ENCODE measurements at places on chromosomes 7 and 10.

DNA sequence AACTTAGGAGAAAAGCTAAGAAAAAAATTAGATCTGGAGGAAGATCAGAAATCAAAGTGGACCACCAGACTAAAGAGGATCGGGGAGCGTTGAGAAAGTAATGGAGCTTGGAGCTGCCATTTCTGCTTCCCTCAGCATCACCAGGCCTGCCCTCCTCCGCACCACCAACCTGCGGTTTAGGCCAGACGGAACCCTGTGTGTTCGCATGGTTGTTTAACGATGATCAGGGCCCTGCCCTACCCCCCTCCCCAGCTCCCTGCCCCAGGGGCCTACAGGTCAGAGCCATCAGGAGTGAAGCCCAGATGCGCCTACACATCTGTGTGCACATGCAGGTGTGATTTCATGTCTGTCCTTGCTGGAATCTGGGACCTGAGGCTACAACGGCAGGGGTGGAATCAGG, 45.7 kb downstream of the EBF3 start:
- DNase-seq: no peak

- DNase-seq: no peak
Measured at GRCh38 chr7:134966691-134967090, 19.6 kb upstream of the AGBL3 start.

- no peak for DNase-seq
Measured at GRCh38 chr7:380139-380485, 90.1 kb downstream of the FOXL3 start.

DNA sequence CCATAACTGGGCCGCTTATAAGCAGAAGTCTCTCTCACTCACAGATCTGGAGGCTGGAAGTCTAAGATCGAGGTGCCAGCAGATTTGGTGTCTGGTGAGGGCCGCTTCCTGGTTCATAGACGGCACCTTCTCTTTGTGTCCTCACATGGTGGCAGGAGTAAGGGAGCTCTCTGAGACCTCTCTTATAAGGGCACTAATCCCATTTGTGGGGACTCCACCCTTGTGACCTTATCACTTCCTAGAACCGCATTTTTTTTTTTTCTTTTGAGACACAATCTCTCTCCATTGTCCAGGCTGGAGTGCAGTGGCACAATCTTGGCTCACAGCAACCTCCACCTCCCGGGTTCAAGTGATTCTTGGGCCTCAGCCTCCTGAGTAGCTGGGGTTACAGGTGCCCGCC, 8.1 kb downstream of the FBH1 start:
- no peak for DNase-seq

GRCh38 chr7:107026166-107026565, 18.3 kb upstream of the PRKAR2B start:
- no peak for DNase-seq

GRCh38 chr10:130368761-130369560, 232.8 kb downstream of the GLRX3 start:
- DNase-seq: no peak

DNA sequence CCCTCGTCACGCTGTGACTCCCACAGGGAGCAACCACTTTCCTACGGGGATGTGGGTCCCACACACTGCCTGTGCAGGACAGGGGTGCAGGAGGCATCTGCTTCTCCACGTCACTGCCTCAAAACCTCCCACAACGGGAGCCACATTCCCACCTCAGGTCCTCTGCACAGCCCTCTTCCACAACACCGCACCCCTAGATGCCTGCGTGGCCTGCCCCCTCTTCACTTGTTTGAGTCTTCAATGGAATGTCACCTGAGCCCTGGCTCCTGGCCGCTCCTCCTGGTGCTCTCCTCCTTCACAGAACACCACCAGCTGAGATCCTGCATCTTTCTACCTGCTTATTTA, 73.6 kb downstream of the MAD1L1 start:
- DNase-seq: no peak

- DNase-seq: no peak
Measured at GRCh38 chr10:120300513-120300912, 156.5 kb upstream of the PLPP4 start.

DNA sequence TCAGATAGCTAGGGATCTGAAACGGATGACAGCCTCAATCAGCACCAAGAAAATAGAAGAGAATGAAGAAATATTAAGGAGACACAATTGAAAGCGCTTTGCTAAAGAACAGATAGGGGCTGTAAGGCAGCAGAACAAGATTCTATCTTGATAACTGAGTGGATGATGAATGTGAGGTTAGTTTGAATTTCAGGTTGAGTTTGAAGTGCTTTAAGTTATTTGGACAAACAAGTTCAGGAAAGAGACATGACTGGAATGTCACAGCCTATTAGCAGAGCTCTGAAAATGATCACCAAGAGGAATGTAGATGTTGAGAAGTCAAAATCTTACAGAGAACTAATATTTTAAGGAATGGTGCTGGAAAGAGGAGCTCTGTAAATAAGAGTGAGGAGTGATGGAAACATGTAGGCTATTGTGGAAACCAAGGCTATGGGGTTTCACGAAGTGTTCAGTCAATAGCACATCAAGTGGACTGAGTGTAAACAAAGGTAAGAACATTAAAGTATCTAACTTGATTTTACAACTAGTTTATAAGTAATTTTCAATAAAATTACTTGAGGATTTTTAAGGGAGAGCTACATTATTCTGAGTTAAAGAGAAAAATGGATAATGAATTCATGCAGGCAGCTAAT, 61.6 kb downstream of the MEST start:
- no peak for DNase-seq

GRCh38 chr10:102310361-102311024, 65.2 kb downstream of the GBF1 start:
- no peak for DNase-seq

DNA sequence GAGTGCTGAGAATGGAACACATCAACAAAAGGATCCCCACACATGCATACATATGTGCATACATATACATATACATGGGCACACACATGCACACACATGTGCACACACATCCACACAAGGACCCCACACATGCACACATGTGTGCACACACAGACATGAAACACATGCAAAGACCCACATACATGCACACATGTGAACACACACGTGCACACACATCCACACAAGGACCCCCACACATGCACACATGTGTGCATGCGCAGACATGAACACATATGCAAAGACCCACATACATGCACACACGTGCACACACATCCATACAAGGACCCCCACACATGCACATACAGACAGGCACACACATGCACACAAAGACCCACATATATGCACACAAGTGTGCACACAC, 104.4 kb upstream of the ADARB2 start:
- DNase-seq: no peak

GRCh38 chr10:71367271-71367670, 29.4 kb upstream of the CDH23 start:
- DNase-seq: no peak

GRCh38 chr7:105295596-105296352, 92.9 kb downstream of the SRPK2 start:
- no peak for DNase-seq

DNA sequence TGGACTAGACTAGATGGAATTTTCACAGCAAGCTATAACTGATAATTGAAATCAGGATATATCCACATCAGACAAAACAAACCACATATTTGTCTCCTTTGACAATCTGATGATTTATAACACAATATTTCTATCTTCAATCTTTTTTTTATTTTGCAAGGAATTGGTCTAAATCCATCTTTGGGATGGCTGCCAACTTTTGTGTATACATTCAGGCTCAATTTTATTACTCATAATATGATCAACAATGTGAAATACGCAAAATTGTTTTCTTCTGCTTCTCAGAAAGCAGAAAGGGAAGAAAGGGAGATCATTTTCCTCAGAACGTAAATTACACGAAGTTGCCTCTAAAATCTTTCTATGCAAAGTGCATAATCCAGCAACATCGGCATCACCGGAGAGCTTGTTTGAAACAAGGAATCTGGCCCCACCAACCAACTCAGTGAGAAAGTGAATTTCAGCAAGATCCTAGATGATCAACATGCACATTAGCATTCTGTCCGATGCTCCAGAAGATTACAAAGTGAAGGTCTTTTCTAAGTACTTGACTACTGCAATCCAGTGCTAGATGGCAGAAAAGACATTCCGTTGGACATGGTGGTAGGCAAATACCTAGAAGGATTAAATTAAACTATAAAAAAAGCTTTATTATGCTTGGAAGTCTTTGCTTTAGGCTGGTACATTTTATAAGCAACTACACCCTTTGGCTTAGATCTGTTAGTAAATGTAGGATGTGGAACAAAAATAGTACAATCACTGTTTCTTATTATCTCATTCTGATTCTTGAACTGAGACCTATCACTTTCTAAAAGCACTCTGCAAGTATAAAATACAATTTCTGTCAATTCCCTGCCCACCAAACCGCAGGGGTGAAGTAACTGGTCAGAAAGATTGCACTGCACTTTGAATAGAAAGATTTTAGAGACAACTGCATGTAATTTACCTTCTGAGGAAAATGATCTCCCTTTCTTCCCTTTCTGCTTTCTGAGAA, 126.4 kb upstream of the RSU1 start:
- no peak for DNase-seq

DNA sequence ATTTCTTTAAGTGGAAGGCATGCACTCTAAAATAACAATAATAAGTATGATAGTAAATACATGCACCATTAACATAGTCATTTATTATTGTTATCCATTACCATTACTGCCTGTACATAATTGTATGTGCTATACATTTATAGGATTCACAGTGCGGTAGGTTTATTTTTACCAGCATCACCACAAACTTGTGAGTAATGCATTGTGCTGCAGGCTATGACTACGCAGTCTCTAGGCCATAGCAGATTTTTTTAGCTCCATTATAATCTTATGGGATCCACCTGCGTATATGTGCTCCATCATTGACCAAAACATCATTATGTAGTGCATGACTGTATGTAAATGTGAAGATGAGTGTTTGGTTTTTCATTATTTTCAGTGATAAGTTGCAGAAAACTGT, 160.0 kb downstream of the LRRC4 start:
- no peak for DNase-seq

DNA sequence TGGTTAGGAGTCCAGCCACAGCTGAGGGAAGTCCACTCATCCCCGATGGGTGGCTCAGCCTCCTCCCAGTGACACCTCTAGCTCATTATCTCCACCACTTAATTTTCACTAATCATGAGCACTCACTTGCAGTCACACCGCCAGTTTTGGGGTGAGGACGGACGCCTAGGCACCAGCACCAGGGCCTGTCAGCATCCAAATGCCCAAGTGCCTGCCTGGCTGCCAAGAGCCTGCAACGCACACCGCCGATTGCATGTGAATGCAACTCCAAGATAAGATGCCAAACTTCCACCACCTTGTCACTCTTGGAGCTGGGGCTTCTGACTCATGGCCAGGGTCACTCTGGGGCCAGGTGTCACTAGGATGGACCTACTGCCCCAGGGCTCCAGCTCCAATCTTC, 24.4 kb upstream of the SMARCD3 start:
- no peak for DNase-seq

- peak; percentile 1 for DNase-seq
Measured at GRCh38 chr7:144656965-144657517, 178.8 kb downstream of the TPK1 start.

DNA sequence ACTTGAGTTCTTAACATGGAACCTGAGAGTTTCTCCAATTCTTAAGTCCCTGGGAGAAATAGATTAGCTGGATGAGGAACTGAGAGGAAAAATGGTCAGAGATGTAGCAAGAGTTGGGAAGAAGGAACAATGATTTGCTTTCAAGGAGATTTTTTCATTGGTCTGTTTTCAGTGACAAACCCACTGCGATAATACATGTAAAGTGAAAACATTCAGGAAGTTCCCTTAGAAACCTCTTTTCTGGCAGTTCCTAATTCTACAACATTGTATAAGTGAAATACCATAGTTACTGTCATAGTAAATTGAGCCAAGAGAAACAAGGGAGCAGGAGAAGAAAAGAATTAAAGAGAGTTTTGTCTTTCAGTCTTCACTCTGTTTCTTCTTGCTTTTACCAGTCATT, 12.1 kb upstream of the MAGI2 start:
- no peak for DNase-seq

DNA sequence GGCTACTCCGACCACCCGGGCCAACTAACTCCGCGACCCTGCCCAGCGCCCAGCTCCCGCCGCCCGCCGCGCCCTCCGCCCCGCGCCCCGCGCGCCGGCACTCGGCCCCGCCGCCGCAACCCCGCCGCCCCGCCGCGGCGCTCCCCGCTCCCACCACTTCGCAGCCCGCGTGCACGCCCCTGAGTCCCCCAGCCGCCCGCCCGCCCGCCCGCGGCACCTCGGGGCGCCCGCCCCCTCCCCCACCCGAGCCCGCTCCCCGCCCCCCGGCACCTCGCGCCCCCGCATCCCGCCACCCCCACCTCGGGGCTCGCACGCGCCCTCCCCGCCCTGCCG, 598 bp downstream of the JAZF1 start:
- DNase-seq: no peak

DNA sequence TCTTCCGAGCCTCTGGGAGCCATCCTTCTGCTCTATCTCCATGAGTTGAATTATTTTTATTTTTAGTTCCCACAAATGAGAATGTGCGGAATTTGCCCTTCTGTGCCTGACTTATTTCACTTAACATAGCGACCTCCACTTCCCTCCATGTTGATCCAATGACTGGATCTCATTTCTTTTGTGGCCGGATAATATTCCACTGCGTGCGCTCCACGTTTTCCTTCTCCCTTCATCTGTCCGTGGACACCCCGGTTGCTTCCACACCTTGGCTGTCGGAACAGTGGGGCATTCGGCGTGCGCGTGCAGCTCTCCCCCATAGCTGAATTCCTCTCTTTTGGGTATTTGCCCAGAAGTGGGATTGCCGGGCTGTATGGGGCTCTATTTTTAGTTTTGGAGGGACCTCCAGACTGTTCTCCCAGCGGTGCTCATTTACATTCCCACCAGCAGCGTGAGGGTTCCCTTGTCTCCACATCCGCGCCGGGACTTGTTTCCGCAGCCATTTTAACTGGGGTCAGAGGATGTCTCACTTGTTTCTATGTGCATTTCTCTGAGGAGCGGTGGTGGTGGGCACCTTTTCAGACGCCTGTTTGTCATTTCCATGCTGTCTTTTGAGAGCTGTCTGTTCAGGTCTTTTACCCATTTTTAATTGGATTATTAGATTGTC, 51.0 kb upstream of the SUN1 start:
- DNase-seq: no peak
